Left hindlimb (tissue), 1 donor: ENCODE measurements at places on chromosomes 5 and 9.

DNA sequence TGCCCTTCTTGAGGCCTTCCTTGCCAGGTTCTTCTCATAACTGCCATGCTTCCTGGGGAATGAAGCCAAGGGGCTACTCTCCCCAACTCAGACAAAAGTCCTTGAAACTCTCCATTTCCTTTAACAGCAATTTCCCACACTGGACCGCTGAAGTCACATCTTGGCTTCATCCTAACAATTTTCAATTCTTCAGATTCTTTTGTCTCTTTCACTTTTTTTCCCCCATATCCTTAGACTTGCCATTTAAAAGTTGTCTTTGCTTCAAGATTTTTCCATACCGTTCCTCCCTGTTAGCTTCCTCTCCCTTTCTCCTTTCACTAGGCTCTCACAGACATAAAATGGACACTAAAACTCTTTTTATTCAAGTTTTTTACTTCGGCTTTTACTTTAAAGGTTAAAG is 93.1 kb upstream of the ITGA1 start:
- no peak for DNase-seq

DNA sequence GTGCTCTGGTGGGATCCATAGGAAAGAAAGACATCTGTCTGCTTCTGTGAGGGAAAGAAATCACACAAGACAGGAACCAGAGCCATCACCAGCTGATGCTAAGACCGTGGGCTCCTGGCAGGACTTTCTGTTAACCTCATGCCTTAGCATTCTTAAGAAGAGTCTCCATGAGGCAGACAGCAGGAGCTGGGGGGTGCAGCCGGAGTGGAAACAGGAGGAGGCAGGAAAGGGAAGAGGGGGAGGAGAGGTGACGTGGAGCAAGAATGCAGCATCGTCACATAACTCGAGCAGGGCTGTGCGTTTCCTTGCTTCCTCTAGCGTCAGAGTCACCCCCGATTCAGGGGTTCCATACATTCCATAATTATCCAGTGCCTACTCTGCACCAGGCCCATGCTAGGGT is 53.6 kb downstream of the ERGIC1 start:
- DNase-seq = peak; percentile 82

GRCh38 chr9:121207371-121207940 is 5.8 kb upstream of the RAB14 start:
- no peak for DNase-seq

DNA sequence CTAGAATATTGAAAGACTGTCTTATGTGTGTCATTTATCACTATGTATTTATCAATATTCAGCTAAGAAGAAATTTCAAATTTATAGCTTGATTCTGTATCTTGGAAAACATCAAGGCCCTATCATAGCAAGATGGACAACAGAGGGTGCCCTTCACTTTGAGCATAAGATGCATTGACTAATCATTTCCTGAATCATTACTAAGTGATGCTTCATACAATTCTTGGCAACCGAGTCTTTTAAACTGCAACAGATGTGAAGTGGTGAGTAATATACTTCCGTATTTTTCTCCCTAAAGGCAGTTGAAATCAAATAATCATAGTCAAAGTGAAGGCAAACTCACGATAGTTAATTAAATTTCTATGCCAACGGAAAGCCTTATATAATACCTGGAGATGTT is 318.6 kb upstream of the RGMB start:
- no peak for DNase-seq

- no peak for DNase-seq
Measured at GRCh38 chr9:78363221-78363620, 66.3 kb downstream of the PSAT1 start.

DNA sequence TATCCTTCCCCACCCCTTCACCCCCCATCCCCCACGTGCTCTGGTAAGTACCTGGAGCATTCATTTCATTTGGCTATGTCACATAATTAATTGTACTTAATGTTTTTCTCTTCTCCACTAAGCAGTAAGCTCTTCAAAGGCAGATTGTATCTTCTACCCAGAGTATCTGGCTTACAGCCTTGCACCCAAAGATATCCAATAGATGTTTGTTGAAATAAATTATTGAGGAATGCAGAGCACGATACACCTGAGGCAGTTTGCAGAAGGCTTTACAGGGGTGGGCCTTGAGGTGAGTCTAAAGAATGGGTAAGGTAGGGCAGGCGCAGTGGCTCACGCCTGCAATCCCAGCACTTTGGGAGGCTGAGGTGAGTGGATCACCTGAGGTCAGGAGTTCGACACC is 2.5 kb upstream of the SOWAHA start:
- no peak for DNase-seq

- no peak for DNase-seq
Measured at GRCh38 chr5:97986069-97986468, 787.4 kb upstream of the RGMB start.

DNA sequence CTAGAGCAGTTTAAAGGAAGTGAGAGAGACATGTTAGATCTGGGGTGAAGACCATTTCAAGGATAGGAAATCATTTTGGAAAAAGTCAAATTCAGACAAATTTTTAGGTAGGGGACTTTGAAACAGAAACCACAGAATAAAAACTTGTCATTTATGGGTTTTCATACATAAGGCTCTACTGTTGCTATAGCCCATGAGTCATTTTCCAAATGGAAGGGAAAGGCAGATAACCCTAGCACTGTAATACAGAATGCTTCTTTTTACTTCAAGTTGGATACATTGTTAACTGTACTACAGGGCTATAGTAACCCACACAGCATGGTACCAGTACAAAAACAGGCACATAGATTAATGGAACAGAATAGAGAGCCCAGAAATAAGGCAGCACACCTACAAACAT is 455.4 kb downstream of the EBF1 start:
- DNase-seq = no peak

GRCh38 chr5:56262279-56262678 is 29.1 kb upstream of the ANKRD55 start:
- DNase-seq = no peak

GRCh38 chr5:14357851-14358250 is 214.7 kb downstream of the TRIO start:
- no peak for DNase-seq

DNA sequence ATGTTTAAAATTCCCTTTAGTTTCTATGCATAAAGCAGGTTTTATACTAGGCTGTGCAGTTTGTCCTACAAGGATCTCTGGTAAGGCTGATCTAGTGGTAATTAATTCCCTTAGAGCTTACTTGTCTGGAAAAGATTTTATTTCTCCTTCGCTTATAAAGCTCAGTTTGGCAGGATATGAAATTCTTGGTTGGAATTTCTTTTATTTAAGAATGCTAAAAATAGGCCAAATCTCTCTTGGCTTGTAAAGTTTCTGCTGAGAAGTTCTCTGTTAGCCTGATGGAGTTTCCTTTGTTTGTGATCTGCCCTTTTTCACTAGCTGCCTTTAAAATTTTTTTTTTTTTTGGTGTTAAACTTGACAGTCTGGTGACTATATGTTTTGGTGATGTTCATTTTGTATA is 237.1 kb upstream of the TLE4 start:
- DNase-seq = no peak

DNA sequence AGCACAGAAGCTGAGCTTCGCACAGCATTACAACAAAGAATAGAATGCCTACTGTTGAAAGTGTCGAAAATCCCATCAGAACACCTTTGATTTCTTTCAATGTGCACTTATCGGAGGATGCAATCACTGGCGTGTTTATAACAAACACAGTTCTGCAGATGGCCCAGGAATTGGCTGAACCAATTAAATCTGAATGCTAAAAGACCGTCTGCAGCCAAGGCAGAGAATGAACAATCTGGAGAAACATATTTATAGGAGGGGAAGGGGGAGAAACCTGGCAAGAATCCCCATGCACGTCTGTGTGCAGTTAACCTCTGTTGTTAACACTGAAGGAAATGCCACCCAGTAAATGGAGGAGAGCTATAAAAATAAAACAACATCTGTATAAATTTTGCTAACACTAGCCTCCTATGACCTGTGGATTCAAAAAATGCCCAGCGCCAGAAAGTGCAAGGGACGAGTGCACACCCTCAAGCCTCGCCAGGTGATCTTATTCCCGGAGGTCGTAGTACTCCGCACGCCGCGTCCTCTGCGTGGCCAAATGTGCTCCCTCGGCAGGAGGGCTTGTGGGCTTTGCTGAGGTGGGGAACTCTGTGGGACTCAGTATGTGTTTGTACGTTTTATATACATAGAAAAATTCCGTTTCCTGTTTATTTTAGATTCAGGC is 56.8 kb downstream of the PTCH1 start:
- DNase-seq = no peak

- DNase-seq = no peak
Measured at GRCh38 chr5:5638211-5638610, 215.7 kb downstream of the ICE1 start.

DNA sequence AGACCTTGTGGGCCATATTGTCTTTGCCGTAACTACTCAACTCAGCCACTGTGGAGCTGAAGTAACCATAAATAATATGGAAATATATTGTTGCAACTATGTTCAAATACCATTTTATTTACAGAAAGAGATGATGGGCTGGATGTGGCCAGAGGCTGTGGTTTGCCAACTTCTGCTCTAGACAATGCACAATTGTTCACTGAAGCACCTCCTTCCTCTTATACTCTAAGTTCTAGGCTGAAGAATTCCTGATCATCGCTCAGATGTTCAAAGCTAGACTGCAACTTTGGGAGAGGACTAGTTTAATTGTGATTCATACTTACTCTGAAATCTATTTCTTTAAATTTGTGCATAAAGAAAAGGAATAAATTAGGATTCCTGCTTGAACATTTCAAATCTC is 245.0 kb downstream of the TAF11L14 start:
- no peak for DNase-seq

DNA sequence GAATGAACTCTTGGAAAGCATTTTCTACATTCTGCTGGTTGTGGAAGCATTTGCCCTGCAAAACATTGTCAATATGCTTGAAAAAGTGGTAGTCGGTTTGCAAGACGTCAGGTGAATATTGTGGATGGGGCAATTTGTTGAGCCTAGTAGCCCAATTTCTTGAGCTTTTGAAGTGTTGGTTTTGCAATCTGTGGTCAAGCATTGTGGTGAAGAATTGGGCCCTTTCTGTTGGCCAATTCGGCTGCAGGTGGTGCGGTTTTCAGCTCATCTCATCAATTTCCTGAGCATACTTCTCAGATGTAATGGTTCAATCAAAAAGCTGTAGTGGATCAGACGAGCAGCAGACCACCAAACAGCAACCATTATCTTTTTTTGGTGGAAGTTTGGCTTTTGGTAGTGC is 426.8 kb upstream of the CDH9 start:
- no peak for DNase-seq

- peak; percentile 79 for DNase-seq
Measured at GRCh38 chr5:134465816-134466240, 54.1 kb upstream of the CDKN2AIPNL start.

- DNase-seq = no peak
Measured at GRCh38 chr5:63473335-63473967, 488.8 kb downstream of the HTR1A start.

DNA sequence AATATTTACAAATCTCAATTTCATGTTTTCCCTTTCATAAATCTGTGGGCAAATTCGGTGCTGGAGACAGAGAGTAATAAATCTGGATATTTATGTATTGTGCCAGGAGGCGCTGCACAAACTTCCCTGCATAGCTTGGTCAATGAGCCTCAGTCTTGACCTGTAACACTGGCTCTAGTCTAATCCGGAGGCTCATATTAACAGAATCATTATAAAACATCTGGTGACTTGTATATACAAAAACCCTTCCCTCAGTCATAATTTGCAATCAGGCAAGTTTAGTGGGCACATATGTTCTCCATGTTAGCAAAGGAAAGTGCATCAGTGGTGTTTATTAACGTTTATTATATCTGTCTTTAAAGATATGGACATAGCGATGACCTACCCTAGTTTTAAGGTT is 104.0 kb upstream of the BNC2 start:
- DNase-seq = no peak

- no peak for DNase-seq
Measured at GRCh38 chr5:75716715-75717081, 539 bp downstream of the POC5 start.

DNA sequence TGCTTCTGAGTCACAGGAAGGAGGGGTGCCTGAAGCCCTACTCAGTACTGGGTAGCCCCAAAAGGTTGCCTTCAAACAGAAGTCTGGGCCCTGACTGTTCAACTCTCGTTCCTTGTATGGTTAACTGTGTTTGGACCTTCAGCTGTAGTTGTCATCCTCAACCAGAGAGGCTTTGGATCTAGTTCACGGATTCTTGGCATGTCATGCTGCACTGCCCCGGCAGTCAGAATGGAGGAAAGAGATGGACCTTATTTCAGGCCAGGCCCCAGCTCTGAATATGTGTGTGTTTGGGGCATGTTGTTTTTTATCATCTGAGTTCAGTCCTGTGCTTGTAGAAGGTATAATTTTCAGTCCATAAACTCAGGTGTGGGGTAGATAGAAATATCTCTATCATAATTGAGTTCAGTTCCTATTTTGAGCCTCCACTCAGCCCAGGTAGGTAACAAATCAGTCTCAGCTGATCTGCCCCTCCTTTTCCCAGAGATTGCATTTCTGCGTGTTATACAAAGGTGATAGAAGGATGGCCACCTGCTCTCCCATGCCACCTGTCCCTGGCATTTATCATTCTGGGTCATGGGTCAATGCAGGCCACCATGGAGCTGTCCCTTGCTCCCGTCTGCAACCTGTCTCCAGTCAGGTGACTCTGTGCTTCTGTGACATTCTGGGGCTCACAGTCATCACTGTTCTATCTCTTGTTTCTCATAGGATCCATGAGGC is 127.5 kb upstream of the CPEB4 start:
- no peak for DNase-seq

DNA sequence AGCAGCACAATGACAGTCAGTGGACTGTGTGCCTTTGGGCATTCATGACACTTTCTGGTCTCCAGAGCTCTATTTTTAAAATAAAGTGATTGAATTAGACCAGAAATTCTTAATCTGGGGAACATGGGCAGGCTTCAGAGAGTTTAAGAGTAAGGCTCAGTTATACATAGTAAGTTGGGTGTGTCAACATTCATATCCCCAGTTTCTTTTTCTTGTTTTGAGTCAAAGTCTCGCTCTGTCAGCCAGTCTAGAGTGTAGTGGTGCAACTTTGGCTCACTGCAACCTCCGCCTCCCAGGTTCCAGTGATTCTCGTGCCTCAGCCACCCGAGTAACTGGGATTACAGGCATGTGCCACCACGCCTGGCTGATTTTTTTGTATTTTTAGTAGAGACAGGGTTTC is 13.7 kb upstream of the KIF4B start:
- no peak for DNase-seq

GRCh38 chr5:6692906-6693305 is 20.3 kb upstream of the TENT4A start:
- no peak for DNase-seq

GRCh38 chr5:57445705-57446037 is 36.9 kb downstream of the ACTBL2 start:
- DNase-seq = no peak

DNA sequence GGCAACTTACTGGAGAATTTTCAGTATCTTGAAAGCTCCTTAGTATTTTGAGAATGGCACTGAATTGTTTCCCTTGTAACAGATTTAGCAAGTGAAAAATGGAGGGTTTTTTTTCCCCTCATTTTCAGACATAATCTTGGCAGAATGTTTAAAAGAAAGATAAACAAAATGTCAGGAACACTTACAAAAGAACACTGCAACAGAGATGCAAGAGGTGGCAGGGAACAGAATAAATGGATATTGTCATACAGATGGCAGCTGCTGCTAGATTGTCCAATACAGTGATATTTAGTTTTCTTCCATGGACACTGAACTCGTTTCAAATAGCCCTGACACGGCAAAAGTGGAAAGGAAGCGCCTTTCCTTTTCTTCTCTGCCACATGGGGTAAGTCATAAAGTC is 76.9 kb upstream of the ZNF608 start:
- DNase-seq = no peak

GRCh38 chr5:135149956-135150723 is 116.1 kb upstream of the PITX1 start:
- DNase-seq = peak; percentile 3

GRCh38 chr9:4590430-4591122 is 71.5 kb upstream of the PLPP6 start:
- no peak for DNase-seq
